ENCODE measurements at places on chromosomes 13 and 19. TPM values are rescaled to one million over a fixed set of nuclear protein-coding genes. Genes with fewer than 3 reads are reported as not detected.

- peak; percentile 76 for DNase-seq
Observed at GRCh38 chr13:39881887-39882286, 226.4 kb downstream of the COG6 start.

GRK1 gene
- not detected for total RNA-seq

GRCh38 chr19:48398375-48399235 lies 5.1 kb downstream of the GRIN2D start:
- peak; percentile 63 for DNase-seq

LRG1 gene
- total RNA-seq = 1.1 TPM

- DNase-seq = no peak
Observed at GRCh38 chr19:7288977-7289376, 5.2 kb downstream of the INSR start.

- peak; percentile 88 for DNase-seq
Observed at GRCh38 chr13:42539670-42540069, 34.3 kb upstream of the TNFSF11 start.

GRCh38 chr13:28408235-28408848 lies 86.6 kb downstream of the FLT1 start:
- no peak for DNase-seq

CEACAM7 gene
- 7.3 TPM for total RNA-seq

LRCH1 gene
- total RNA-seq = 3.4 TPM

GRCh38 chr13:113928685-113929627 lies 44.9 kb downstream of the C13orf46 start:
- DNase-seq = no peak

DNA sequence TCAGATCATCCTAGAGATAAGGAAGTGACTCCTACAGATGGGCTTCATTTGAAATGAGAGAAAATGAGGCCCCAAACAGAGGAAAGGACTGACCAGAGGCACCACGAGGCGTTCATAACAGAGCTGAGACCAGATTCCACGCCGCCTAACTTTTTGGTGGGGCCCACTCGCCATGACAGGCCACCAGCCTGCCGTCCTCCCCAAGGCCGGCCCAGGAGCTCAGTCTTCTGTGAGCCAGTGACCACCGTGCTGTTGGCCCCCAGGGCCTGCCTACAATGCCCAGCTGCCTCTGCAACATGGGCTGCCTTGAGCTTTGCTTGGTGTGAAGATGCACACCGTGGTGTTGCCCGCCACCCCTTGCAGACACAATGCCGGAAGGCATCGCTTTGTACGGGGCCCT lies 40.5 kb downstream of the TSHZ3 start:
- no peak for DNase-seq
